ENCODE measurements at places on chromosomes 11 and 22.

DNA sequence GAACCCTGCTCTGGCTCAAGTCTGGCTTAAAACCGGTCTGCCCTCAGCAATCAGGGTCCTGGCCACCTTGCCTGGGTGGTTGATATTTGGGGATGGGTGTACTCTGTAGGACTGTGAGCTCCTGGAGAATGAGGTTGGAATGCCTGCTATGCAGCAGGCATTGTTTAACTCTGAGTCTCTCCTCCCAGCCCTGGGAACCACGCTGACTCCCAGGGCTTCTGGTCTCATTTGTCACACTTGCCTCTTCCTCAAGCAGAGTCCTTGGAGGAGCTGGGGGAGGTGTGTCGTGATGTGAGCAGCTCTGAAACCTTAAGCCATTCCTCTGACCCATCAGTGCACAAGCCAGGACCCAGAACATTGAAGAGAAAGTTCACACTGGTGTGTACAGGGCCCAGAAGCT is 340.1 kb downstream of the MN1 start:
- DNase-seq, result no peak

DNA sequence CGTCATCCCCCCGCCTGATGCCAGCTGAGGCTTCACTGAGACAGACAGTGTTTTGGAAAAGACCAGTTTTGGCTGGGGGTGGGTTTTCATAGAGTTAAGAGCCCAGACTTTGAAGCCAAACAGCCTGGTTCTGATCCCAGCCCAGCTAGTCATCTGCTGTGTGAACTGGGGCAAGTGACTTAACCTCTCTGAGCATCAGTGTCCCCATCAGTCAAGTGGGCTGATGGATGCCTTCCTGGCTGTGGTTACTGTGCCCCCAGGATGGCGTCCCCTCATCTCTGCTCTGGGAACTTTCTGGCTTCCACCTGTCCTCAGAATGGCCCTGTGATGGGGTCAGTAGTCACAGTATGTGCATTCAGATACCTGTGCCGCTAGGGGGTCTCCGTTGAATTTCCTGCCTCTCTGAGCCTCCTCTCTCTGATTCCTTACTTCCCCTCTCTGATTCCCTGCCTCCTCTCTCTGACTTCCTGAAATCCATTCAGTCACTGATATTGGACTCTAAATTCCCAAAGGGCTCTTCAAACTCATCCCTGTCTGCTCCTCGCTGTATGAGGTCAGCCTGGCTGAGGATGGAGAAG is 2.4 kb downstream of the RASD2 start:
- no peak for DNase-seq

DNA sequence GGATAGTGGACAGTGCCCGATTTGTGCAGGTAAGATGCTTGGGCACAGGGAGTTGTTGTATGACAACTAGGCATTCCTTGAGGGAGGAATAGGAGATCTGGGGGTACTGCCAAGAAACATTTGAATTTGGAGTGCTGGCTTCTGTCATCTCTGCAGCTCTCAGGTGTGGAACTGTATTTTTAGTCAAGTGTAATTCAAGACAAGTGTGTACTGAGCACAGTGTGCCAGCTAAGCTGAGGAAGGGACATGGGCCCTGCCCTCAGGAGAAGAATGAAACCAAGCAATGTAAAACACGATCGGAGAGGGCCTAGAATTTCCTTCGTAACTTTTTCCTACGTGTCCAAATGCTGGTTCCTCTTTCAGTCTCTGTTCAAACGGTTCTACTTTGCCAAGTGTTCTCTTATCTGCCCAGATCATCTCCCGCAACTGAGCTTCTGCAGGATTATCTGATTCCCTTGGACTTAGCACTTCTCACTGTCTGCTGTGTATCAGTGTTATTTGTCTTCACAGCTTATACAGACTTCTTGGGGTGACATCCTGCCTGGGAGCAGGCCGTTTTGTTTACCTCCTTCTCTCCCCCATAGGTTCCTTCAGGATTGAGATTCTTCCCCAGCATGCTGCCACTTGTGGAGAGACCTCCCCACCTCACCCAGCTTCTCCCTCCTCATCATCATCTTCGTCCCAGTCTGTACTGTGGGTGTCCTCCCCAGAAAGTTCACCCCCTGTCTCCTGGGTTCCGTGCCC is 27.6 kb downstream of the ART5 start:
- no peak for DNase-seq

- no peak for DNase-seq
Measured at GRCh38 chr11:66863428-66864125, 6.7 kb downstream of the LRFN4 start.

DNA sequence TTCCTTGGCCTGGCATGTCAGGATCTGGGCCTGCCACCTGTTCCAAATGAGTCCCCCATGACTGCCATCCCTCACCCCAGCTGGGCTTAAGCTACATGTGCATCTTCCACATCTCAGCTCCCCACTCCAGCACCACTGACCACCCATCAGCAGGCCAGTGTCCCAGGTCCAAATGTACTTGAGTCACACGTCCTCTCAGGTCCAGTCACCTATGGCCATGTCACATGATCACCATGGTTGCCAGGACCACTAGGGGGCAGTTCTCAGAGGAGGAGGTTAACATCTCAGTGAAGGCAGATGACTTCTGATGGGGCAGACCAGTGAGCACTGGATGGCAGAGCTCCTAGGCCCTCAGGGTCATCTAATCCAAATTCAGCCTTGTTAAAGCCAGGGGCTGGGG is 41.9 kb upstream of the WNT11 start:
- no peak for DNase-seq

GRCh38 chr11:34869425-34869824 is 46.8 kb downstream of the APIP start:
- DNase-seq, result no peak

- DNase-seq, result peak; percentile 64
Measured at GRCh38 chr11:68010090-68011041, at the start of gene ALDH3B1. ALDH3B1 (plus strand) TSS chr11:68010327; CDS start chr11:68015298, 4,971 bp downstream.
